ENCODE measurements at places on chromosomes 1 and 21.

- no peak for DNase-seq
These were observed 22.1 kb downstream of the CLIC4 start for GRCh38 chr1:24767351-24767750.

DNA sequence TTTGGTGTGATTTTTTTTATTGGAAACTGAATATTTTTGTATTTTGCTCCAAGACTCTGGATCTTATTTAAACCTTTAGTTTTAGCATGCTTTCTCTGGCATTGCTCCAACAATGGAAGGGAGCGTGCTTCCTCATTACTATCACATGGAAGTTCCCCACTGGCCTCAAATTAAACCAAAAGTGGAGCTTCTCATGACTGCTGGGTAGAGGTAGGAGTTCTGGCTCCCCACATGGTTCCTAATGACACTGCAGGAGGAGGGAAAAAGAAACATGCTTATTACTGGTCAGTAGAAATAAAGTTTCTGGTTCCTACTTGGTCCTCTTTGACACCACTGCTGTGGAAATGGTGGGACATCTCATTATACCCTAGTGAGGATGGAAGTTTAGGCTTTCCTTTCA, 310.5 kb downstream of the PTGER3 start:
- no peak for DNase-seq

DNA sequence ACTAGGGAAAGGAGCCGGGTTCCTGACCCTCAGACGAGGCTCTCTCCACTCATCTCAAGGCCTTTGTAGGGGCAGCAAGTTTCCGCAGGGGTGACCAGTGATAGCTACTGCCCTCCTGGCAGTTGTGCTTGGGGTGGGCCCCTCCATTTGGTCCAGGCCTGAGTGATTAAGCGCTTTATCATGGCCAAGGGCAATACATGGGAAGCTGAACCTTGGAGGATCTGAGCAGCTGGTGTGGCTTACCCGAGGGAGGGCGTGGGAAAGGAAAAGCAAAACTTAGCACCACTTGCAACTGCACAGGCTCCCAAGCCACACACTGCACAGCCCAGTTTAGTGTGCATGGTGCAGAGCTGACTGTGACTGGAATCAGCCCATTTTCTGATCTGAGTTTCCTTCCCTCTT, 47.8 kb downstream of the GADD45A start:
- no peak for DNase-seq

DNA sequence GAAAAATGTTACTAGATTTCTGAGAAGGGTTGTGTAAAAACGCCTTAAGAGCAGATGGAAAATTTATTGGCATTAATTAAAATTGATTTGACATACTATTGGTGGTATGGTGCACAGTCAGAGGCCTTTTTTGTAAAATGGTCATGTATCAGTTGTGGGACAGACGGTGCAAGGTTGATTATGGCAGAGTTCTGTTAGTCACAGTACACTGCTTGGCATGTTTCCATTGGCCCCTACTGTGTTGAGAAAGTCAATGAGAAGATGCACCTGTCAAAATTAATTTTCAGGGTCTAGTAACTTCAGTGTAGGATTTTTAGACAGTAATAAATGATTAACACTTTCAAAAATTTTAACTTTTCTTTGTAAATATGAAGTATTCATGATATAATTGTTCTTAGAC, 4.4 kb downstream of the B3GALT2 start:
- DNase-seq, result no peak

- no peak for DNase-seq
These were observed 73.5 kb downstream of the SGIP1 start for GRCh38 chr1:66607458-66607857.

- DNase-seq, result no peak
These were observed at the start of gene CELF3 for GRCh38 chr1:151716771-151717631. CELF3 (minus strand) TSS chr1:151716803; CDS start chr1:151716020, 783 bp downstream.

GRCh38 chr1:226366290-226366689, 41.6 kb downstream of the PARP1 start:
- DNase-seq, result no peak

DNA sequence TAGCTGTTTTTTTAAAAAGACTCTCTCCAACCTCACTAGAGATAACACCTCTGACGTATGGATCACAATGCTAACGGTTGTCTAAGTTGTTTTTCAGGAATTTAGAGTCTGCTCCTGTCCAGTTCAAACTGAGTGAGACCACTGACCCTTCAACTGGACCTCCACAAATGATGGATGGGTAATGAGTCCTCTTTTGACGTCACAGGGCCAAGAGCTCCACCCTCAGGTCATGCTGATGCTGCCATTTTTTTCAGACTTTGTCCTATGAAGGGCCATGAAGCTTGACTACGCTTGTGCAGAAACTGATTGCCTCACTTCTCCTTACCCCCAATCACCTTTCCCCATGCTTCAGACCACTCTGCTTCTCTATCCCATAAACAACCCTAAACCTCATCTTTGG, 16.6 kb downstream of the GRIK3 start:
- no peak for DNase-seq

DNA sequence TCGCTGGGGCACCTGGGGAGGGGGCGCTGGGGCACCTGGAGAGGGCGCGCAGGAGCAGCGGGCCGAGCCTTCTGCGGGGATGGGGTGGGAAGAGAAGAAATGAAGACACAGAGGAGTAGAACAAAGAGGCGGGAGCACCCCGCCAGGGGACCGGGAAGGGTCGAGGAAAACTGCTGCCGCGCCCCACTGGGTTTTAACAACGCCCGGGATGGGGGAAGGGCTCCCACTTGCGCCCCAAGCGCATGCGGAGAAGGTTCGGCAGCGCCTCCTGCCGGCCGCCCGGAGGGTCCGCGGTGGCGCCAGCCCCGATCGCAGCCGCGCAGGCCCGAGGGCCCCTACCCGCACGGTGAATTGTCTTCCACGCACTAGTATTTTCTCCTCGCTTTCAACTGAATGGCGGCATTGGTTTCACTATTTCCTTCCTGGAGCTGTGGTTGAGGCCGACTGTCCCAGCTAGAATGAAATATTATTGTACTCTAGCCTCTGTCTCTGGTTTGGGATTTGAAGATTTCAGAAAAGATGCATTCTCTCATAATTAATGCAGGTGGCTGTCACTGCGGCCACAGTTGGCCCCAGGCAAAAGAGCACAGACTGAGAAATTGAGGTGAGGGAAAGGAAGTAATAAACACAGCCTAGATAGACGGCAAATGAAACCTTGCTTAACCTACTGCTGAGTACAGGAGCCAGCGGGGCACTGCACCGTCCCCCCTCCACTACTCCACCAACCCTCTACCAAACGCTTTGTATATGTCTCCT, 57.3 kb downstream of the MAB21L3 start:
- DNase-seq, result no peak

GRCh38 chr1:83516369-83516768, 482.6 kb downstream of the TTLL7 start:
- DNase-seq, result no peak

GRCh38 chr1:27007909-27008582, 4.6 kb downstream of the TENT5B start:
- peak; percentile 15 for DNase-seq

- no peak for DNase-seq
These were observed 20.5 kb downstream of the SOX13 start for GRCh38 chr1:204093421-204093717.

GRCh38 chr1:15089258-15089992, 64.1 kb upstream of the TMEM51 start:
- no peak for DNase-seq

- no peak for DNase-seq
These were observed 23.9 kb upstream of the RUNX3 start for GRCh38 chr1:24954022-24954421.

GRCh38 chr1:57040811-57041210, 75.0 kb upstream of the C8B start:
- no peak for DNase-seq

- no peak for DNase-seq
These were observed 98.6 kb downstream of the NAV1 start for GRCh38 chr1:201637282-201638079.

DNA sequence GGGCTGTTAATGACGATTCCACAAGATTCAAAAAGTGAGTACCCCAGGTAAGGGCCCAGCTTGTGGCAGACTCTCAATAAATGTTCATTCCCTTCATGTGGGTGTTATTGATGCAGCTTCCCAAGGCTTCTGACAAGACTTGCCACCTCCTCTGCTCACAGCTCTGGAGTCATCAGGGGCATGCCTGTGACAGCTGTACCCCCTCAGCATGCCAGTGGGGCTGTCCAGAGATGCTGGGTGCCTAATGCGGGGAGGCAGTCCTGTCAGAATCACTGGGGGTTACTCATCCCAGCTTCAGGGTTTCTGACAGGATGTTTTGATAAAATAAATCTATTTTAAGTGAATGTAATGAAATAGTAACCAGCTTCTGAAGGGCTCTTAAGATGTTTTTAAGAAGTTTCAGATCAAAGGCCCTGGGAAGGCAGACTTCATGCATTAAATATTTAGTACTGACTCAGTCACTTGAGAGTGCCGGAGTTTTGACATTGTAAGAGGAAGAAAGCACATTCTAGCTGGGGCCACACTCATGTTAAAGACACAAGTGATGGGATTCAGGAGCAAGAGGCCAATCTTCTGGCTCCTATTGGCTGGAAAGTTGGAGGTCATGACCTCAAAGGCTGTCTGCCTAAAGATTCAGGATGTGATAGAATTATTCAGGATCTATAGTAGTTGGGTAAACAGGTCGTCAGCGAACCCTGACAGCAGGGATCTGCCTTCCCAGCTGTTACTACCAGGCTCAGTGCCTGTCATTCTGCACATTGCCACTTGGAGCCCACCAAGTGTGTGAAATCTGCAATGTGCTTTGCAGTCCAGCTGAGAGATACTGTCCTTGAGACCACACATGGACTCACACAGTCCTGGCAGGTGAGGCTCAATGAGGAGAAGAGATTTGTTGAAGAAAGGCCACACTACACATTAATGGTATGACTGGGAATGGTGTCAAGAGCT, 239.6 kb upstream of the BEND5 start:
- no peak for DNase-seq

DNA sequence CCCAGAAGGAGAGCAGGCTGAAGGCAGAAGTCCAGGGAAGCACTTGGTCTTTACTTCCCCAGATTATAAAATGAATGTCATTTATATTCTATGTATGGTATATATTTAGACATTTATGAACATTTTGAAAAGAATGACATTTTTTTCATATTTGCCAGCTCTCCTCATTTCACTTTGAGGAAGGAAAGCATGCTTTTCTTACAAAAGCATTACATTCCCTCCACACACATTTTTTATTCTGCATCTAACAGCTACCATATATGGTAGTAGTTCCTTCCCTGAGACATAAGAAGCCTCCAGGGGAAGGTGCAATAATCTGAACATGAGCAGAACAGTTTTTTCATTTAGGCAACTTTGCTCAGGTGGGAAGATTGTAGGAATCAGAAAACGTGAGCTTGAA, 94.0 kb downstream of the LRRC7 start:
- no peak for DNase-seq

GRCh38 chr1:5286244-5286643, 631.8 kb downstream of the AJAP1 start:
- DNase-seq, result no peak

DNA sequence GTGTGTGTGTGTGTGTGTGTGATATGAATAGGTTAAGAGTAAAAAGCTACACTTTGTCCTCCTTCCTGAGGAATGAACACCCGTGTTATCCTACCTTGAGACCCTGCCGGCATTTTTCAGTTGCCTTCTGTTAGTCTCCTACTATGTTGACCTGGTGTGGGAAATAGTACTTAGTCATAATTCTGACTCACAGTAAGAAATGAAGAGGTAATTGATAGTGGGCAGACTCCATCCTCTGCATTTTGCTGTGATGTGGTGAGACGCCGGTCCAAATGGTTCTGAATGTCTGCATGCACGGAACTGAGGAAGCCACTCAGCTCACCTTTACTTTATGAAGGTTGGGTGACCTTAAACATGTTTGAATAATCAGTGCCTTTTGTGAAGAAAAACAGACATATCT, 12.6 kb downstream of the CD101 start:
- peak; percentile 41 for DNase-seq

- DNase-seq, result no peak
These were observed 304.9 kb downstream of the KCNH1 start for GRCh38 chr1:210828996-210829596.

DNA sequence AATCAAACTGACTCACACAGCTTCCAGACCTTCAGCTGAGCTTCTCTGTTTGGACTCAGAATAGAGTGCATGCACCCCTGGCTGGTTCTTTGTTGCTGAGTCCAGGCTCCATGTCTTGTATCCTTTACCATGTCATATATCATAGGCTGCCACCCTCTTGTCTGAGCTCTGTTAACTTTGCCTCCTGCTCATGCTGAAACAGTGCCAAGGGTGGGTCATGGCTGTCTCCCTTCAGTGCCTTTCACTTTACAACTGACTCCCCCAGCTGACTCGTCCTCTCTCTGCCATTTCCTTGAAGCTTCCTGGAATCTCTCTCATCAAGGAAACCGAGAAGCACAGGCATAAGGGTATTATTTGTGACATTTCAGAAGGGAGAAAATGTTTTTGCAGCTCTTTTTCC, 885.3 kb downstream of the TTLL7 start:
- peak; percentile 10 for DNase-seq

DNA sequence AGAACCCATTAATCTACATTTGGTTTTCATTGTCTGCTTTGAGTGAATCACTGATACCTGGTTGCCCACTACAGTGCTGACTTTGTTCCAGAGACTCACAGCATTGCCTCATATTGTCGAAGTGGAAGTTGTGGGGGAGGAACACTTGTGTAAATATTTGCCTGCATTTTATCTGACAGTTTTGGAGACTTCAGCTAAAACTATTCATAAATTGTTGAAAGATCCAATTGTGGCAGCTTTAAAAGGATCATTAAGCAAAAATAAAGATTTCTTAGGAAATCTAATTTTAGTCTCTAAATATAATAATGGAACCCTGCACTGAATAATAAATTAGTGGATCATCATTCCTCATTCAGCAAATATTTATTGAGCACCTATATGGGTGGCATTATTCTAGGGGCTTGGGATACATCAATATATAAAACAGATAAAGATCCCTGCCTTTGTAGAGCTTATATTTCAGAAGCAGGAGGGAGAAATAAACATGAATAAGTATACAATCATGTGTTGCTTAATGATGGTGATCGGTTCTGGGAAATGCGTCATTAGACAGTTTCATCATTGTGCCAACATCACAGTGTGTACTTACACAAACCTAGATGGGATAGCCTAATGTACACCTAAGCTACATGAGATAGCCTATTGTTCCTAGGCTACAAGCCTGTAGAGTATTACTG, 73.5 kb downstream of the OSBPL9 start:
- peak; percentile 44 for DNase-seq

DNA sequence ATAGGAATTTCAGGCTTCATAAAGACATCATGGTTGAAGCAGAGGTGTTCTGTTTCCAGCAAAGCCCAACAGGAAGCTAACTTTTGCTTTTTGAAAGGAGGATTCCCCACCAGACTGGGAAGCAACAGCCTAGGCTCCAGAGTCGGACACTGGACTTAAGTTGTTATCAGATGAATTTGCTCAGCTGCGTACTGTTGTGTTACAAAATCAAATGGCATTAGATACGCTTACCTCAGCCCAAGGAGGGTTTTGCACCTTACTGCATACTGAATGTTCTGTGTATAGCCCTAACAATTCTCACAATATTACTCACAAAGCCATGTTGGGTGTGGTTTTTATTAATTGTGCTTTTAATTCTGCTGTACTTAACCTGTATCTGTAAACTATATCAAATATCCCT, 547 bp upstream of the CHIA start:
- DNase-seq, result no peak

- DNase-seq, result peak; percentile 32
These were observed 14.4 kb upstream of the ZFYVE9 start for GRCh38 chr1:52127181-52128180.

Data from RCC 7860 (cell line).